ENCODE measurements at places on chromosomes 2 and 18.

DNA sequence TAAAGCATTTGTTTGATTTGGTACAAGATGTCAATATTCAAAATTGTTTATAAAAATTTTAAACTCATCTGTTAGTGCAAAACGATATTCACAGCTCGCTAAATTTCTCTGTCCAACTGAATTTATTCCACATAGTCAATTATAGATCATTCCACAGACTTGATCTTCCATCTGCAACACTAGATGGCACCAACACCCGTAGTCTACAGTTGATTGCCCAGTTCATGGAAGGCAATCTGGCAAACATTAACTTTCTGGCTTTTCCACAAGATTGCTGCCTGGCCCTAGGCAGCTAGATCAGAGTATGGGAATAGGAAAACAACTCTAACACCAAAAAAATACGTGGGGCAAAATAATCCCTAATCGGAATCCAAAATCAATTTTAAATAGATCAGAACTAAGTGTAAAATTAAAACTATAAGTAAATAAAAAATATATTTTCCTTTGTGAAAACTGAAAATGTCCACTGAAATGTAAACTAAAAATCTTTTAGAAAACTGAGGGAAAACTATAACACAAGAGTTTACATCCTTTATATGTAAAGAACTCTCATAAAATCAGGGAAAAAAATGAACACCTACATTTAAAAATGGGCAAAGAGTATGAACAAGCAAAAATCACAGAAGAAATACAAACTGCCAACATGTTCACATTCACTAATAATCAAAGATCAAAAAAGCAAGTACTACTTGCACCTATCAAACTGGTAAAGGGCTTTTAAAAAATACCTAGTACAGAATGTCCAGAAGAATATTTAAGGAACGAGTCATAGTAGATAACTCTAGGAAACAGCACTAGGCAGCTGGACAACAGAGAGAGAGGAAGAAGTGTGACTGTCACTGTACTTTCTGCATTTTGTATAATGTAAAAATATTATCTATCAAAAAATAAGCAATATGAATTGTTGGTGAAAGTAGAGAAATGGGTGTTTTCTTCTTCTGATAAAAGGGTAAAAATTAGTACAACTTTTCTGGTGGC lies 35.0 kb downstream of the RTN4 start:
- no peak for DNase-seq

GRCh38 chr2:90207454-90208058 lies 1516.1 kb downstream of the RPIA start:
- no peak for DNase-seq

DNA sequence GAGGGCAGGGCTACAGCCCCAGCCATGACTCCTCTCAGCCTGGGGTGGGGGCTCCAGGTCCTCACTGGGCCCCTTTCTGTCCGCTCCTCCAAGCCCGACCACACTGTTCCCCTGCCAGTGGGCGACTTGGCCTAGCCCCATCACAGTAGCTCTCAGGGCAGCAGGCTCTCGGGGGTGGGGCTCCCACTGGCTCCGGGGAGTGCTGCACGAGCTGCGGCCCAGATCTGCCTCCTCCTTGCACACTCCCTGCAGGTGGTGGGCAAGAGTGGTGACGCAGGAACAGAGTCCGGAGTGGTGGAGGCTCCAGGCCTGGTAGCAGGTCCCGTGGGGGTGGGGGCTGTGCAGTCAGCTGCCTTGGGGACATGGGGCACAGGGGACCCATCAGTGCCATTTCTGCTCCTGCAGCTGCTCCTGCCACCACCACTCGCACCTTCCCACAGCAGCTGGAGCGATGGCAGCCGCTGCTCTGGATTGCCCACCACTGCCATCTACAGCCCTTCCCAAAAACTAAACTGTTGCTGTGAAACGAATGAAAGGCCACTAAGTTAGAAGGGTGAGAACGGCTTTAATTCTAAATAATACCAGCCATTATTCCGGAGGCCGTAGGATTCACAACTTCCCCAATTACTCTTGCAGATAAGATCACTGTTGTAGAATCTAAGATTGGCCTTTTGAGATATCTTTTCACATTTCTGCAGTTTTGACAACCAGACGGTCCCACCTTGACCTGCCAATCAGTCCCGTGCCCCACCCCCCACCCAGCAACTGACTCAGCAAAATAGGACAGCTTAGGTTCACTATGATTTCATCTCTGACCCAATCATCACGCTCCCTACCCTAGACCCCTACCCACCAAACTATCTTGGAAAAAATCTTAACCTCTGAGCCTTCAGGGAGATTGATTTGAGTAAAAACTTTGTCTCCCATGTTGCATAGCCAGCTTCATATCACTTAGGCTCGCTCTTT lies 530.2 kb downstream of the DCC start:
- DNase-seq: no peak

GRCh38 chr2:363824-364470 lies 76.1 kb upstream of the ALKAL2 start:
- DNase-seq: no peak

DNA sequence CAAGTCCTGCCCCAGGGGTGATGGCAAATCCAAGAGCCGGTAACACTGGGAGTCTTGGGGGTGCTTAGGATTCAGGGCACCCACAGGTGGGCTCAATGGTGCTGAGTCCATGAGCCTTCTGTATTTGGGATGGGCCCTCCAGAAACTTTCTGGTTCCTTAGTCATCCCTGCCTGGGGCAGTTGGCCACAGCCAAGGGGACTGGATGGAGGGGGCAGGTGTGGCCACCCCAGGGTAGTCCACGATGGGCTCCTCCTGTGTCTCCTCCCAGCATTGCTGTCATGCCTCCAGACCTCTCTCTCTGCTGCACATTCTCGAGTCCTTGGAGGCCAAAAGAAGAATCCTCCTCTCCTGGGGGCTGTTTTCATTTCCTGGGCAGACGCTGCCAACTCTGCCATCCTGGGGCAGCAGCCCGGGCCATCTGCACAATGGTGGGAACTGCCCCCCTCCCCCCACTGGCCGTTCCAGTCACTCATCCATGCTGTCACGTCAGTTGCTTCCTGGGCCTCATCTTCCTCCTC lies 158.0 kb upstream of the TWIST2 start:
- no peak for DNase-seq

DNA sequence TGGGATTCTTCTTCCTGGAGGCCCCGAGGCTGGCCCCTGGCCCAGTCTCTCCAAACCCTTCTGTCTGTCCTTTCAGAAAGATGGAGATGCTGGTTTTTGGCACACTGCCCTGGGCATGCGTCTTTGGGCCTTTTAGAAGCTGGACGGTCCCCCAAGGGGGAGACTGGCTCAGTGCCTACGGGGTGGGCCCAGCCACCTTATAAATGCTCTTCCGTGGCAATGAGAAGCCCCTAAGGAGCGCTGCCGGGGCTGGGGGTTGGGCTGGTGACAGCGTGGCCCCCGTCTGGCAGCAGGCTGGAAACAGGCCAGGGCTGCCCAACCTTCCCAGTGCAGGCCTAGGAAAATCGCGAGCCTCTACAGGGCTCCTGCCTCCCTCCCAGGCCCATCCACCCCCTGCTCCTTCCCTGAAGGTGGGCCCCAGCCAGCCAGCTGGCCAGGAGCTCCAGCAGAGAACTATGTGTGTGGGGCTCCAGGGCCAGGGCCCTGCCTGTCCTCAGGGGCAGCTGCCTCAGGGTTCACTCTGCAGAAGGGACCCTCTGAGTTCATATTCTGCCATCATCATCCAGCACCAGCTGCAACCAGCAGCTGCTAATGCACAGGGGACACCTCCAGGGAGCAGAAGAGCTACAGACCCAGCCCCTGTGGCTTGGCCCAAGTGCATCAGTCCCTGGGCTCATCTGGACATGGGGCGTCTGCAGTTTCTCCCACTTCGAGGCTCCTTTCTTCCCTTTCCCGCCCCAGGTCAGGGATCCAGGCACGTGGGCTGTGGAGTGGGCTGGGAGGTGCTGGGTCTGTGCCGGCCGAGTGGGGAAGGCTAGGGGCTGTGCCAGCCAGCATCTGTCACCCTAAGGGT lies 107.6 kb upstream of the OTOS start:
- DNase-seq: no peak

GRCh38 chr2:123808243-123808642 lies 216.8 kb upstream of the CNTNAP5 start:
- no peak for DNase-seq

- DNase-seq: no peak
Observed at GRCh38 chr18:79787865-79788733, 9.6 kb upstream of the KCNG2 start.

- no peak for DNase-seq
Observed at GRCh38 chr18:76265497-76266235, 229.4 kb downstream of the ZNF516 start.

DNA sequence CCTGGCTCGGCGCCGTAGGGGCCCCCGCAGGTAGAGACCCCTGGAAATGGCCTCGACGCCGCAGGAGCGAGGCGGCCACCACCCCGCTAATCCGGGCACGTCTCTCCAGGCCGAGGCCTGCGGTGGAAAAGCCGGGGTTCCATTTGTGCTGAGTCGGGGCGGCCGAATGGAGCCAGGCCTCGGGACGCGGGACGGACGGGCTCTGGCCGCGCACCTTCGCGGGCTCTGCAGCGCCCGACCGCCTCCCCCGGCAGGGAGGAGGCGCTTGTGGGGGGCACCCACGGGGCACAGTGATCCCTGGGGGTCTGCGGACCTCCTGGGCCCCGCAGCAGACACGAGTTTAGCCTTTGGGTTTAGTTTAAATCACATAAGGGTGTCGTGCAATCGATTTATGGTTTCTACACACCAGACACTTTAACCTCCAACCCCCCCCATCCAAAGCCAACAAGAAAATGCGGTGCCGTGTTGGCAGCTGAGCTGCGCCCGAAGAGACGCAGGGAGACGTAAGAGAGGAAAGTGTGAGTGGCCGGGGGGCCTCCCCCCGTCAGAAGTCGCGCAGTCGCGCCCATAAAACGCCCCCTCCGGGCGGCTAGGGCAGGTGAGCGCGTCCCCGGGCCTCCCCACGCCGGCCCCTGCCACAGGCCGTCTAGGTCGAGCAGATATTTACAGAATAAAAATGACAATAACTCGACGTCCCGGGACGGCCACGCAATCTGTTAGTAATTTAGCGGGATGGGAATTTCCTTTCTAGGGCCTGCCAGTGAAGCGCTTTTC lies 1.0 kb upstream of the NFATC1 start:
- DNase-seq: no peak
